Left lung (tissue), 14 donors: ENCODE measurements at places on chromosomes 13 and 19.

GRCh38 chr19:5436106-5436947, 18.9 kb upstream of the ZNRF4 start:
- no peak for DNase-seq

DNA sequence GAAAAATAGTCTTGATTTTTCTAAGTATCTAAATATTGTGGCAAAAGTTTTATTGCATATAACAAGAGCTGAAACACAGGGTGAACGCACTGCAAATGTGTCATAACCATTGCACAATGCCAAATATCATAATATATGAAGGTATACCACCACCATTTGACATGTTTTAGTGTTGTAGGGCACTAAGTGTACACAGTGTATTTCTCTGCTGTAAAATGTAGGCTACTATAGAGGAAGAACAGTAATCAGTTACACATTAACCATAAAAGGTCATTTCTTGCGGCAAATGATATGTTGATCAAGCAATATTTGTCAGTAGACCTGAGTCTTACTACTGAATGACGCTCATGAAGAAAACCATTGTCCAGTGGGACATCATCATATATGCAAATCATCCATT, 18.3 kb upstream of the KLF5 start:
- no peak for DNase-seq

GRCh38 chr19:12782424-12783290, 7.3 kb upstream of the HOOK2 start:
- DNase-seq: peak; percentile 90

GRCh38 chr19:17311455-17312188, 2.3 kb downstream of the DDA1 start:
- no peak for DNase-seq

DNA sequence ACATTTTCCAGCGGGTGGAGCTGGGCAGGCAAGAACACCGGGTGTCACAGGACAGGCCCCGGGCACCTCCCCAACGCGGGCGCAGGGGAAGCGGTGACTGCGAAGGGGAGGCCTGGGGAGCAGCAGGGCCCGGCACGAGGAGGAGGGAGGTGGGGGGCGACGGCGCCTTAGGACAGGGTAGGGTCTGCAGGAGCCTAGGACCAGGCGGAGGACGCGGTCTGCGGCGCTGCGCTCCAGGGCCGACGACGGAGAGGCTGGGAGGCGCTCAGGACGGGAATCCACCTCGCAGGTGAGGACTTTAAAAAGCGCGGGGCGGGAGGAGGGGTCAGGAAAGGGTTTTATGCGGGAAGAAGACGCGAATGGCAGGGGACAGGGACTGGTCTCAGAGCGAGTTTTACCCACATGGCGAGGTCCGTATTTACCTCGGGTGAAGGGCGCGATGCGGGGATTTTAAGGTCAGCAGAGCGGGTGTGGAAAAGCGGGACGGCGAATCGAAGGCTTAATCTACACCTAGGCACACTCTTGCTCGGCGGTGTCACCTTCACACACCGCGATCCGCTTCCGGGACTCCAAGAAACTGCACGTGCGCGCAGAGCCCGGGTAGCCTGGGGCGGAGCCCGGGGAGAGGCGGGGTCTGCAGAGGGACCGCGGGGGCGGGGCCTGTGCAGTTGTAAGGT, 13.5 kb downstream of the ERVV-2 start:
- DNase-seq: no peak

DNA sequence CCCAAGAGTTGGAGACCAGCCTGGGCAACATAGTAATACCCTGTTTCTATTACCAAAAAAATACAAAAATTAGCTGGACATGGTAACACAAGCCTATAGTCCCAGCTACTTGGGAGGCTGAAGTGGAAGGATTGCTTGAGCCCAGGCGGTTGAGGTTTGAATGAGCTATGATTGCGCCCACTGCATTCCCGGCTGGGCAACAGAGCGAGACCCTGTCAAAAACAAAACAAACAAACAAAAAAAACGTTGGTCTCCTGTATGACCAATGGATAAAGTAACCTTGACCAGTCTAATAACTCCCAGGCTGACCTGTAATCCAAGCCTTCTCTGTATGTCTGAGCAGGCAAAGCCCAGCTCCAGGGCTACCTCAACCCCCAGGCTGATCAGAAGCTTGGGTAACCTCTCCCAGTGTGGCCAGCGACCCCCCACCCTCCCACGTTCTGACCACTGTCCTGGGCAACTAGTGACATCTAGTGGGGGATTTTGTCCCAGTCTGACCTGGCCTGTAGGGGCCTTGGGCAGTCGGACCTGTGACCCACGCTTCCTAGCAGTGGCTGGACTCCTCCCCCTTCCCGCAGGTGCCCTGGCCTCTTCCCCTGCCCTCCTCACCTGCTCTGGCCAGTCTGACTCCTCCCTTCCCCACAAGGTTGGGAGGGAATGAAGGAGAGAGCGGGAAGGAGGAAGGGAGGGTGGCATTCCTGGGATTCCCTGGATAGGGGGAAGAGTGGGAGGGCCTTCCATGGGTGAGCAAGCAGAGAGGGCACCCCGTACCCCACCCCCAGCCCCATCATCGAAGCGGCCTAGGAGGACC, 1.0 kb upstream of the BCAM start:
- DNase-seq: no peak

GRCh38 chr19:50341091-50341564, 12.0 kb upstream of the KCNC3 start:
- DNase-seq: no peak

GRCh38 chr13:29065142-29065541, 245.0 kb downstream of the MTUS2 start:
- no peak for DNase-seq

DNA sequence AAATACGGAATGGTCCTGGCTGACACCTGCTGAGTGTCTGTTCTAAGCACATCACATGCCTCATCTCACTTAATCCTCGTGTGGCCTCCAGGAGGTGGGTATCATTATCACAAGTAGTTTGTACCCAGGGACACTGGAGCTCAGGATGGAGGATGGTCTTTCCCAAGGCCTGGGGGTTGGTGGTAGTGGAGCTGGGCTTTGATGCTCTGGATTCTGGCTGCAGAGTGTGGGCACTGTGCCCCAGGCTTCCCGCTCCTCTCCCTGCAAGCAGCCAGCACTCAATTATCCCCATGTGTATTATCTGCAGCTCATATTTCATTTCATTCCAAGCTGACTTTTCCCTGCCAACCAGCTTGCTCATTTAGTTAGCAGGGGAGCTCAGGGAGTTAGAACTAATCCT, 52.1 kb downstream of the SIAH3 start:
- no peak for DNase-seq

DNA sequence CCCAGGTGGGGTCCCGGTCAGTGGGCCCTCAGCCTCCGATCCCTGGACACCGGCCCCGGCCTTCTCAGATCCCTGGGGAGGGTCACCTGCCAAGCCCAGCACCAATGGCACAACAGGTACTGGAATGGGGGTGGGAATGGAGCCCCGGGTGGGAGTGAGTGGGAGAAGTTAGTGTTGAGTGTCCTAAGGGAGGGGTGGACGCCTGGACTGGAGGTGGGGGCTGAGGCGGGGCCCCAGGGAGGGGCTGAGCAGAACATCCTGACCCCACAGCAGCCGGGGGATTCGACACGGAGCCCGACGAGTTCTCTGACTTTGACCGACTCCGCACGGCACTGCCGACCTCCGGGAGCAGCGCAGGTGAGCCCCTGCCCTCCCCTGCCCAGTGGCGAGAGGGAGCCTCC, 17.7 kb downstream of the EPN1 start:
- no peak for DNase-seq

DNA sequence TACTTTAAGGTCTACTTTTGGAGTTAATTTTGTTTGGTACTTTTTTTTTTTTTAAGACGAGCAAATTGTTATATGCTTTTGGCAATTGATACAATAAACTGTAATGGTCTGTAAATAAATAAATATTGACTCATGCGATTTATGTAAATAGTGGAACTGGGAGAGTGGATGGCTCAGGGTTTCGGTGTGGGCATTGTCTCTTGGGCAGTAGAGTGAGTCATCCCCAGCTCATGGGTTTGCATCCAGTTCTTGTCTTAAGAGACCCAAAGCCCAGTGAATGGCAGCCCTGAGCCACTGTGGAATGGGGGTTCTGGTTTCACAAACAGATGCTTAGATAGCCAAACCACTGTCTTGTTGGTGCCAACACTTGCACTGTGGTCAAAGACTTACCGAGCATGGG, 33.0 kb downstream of the FGF9 start:
- no peak for DNase-seq

DNA sequence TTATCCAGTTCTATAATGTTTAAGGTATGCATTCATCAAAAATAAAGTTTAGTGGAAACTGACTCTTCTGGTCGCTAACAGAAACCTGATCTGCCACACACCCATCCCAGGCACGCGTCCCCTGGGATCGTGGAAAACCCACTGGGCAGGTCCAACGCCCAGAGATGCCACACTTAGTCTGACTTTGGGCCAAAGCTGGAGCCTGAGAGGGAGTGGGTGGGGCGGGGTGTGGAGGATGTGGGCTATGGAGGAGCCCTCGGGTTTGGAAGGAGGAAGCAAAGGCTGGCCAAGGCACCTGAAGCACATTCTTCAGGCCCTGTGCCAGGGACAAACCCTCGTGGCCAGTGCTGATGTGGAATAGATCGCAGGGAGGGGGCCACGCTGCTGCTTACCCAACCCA, 2.5 kb downstream of the IGFL1 start:
- DNase-seq: no peak

DNA sequence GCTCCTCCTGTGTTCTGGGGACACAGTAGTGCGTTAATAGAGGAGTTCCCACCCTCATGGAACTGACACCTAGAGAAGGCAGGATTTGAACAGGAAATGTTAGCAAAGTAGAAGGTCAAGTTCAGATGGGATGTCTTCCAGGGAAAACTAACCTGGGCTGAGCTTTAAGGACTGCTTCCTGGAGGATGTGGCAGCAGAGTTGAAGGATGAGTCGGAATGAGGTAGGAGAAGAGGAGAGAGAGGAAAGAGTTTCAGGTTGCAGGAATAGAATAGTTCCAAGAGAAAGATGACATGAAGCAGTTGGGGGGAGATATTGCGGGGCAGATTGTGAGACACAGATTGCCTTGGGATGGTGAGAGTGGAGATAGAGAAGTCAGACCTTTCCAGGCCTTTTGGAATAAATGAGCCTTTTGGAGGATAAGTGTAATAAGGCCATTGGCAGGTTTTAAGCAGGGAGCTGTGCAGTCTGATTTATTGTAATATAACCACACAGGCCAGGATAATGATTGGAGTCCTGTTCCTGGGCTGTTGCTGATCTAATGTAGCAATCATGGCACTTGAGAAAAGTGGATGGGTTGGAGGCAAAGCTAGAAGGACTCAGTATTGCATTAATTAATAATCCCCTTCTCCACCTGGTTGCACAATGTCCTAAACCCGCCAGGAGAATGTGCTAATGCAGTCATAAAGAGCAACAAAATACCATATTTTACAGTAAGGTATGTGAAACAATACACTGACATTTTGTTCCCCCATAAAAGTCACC, 205.4 kb downstream of the SHISA2 start:
- DNase-seq: no peak

- DNase-seq: no peak
These were observed 63.4 kb upstream of the TNFRSF19 start for GRCh38 chr13:23506807-23507291.

DNA sequence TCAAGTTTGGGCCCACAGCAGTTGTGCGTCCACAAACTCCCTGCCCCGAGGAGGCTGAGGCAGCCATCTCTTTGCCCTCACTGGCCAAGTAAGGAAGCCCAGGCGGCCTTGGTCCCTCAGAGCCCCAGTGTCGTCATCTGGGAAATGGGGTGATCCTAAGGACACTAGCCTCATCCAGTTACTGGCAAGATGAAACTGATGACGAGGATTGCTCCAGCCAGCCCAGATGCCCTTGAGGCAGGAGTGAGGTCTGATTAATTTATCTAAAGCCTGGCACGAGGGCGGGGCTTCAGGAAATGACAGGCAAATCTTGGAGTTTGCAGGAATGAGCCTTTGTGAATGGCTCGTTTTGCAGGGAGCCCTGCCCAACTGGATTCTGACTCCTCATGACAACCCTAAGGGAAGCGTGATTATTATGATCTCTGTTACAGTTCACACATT, 5.6 kb downstream of the LIPE start:
- DNase-seq: no peak

GRCh38 chr13:73038064-73038463, 20.7 kb upstream of the KLF5 start:
- no peak for DNase-seq

GRCh38 chr13:112831196-112831595, 137.8 kb upstream of the MCF2L start:
- DNase-seq: no peak

DNA sequence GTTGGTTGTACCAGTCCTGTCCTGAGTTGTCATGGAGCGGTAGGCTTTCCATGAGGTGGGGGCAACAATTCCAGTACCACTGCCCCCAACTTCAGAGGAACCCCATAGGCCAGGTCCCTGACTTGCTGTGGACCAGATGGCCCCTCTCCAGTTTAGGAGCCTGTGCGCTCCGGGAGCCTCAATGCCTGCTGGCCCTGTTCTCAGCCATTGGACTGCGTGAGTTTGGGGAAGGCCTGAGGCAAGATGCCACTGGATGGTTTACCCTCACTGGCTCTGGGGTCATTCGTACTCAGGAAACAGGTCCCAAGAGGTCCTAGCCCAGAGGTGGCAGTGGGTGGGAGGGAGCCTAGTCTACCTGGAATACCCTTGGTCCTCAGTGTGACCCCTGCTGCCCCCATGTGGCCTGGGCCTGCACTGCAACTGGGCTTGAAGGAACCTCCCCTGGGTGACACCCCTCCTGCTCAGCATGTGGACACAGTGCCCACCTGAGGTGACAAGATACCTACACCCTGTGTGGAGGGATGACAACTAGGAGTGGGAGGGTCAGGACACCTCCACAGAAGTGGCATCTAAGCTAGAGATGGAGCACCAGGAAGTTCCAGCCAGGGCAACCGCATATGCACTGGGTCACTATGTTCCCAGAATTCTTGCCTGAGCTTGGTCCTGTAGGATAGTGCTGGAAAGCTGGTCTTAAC, 6.0 kb upstream of the PRR19 start:
- peak; percentile 95 for DNase-seq

DNA sequence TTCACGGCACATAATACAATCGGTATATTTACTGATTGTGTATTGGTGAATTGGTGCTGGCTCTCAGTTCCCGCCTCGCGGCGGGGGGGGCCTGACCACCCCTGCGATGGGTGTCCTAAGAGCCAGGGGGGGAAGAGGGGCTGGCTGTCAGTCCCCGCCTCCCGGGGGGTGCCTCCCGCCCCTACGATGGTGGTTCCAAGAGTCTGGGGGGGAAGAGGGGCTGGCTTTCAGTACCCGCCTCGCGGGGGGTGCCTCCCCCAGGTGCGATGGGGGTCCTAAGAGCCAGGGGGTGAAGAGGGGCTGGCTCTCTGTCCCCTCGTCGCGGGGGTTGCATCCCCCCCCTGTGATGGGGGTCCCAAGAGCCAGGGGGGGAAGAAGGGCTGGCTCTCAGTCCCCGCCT, 2321.8 kb upstream of the PCDH20 start:
- peak; percentile 55 for DNase-seq
